Activated effector memory CD4-positive, alpha-beta T cell treated with Interleukin-2 at 50 U/mL for 16 hours (primary cell): ENCODE measurements at places on chromosomes 1 and 21.

DNA sequence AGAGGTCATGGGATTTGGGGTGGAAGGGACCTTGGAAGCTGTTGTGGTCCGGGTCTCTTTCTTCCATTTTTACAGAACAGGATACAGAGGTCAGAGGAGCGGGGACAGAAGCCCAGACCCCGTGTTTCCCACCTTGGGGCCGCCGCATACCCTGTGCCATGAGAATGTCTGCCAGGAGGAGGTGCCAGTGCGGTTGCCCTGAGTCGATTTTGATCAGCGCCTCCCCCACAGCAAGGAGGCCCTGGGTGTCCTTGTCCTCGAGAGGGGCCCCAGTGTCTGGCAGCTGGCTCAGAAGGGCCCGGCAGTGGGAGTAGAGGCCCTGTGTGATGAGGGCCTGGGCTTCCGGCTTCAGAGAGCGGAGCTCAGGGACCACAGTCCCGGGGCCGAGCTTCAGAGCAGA lies 12.3 kb upstream of the MMEL1 start:
- DNase-seq, result no peak

- DNase-seq, result no peak
Observed at GRCh38 chr1:89125913-89126580, at the start of gene GBP2. TSS of gene GBP2 (minus strand) at chr1:89126114. CDS start at chr1:89121966, 4,148 bp downstream.

DNA sequence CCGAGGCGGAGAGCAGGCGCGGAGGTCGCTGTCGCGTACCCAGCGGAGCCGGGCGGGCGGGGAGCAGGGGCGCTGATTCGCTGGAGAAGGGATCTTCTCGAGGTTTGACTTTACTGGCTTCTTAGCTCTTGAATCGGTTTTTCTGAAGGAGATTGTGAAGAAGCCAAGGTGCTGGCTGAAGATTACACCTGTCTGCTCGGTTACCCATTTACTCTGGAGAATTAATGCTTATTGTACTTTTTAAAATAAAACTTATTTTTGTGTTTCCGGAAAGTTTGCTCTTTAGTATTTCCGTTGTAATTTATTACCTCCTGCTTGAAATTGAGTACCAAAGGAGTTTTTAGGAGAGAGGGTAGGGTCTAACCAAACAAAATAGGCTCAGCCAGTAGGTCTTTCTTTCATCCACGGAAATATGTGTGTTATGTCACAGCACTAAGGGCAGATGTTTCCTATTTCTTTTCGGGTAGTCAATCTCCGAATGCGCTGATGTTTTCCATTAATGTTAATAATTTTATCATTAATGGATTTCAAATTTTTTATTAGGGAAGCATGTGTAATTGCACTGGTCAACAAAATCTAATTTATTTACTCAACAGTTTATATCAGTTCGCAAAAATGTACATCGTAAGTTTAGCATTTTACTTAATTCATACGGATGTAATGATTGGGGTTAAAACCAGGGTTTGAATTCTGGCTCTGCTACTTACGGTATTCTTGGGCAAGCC lies 510 bp upstream of the GNG5 start:
- DNase-seq, result no peak

- DNase-seq, result no peak
Observed at GRCh38 chr1:94803517-94804441, 16.4 kb upstream of the SLC44A3 start.

- DNase-seq, result no peak
Observed at GRCh38 chr1:94273111-94273510, 35.7 kb upstream of the ARHGAP29 start.

- DNase-seq, result no peak
Observed at GRCh38 chr1:40836283-40836682, 25.9 kb downstream of the CITED4 start.

GRCh38 chr1:201299968-201300367 lies 16.7 kb downstream of the PKP1 start:
- DNase-seq, result no peak

DNA sequence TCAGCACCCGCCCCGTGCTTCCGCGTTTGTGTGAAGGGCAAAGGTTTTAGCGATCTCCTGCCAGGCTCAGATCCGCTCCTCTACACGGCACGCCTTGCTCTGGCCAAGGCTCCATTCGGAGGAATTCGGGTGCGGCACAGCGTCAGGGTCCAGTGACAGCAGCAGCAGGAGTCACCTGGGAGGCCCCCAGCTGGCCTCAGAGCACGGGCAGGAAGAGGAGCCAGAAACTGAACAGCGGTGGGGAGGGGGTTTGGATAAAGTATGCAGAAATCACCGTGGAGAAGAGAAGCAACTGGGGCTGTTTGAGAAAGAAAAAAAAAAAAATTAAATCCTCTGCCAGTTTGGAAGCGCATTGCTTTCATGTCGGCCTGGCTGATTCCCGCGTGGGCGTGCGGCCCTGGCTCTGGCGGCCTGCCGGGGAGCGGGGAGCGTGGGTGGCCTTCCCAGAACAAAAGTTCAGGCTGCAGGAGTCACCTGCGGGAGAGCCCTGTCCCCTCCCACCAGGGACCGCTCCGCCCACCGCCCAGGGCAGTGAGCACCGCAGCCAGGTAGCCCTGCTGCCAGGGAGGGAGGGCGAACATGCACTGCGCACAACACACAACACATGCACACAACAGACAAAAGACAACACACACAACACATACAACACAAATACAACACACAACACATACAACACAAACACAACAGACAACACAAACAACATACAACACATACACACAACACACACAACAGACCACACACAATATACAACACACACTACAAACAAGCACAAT lies 107.6 kb downstream of the ETS2 start:
- no peak for DNase-seq

DNA sequence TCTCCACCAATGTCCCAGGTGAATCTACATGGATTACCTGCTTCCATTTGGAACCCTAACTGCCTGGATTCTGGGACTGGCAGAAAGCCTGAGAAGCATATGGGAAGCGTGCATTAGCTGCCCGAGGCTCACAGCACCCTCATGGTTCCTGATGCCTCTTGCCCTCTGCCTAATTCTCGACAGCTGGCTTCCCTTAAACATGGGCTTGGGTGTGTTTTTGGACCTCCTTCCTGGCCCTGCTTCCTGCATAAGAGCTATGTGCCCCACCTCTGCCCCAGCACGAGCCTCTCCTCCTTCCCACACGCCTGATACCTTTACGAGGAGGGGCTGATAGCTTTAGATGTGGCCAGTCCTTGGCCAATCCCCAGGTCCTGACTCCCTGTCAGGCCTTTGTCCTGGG lies 152.4 kb upstream of the HMGB4 start:
- DNase-seq, result no peak

GRCh38 chr1:153190373-153190772 lies 12.9 kb upstream of the LELP1 start:
- no peak for DNase-seq

GRCh38 chr1:200242110-200243041 lies 167.5 kb downstream of the ZNF281 start:
- no peak for DNase-seq

DNA sequence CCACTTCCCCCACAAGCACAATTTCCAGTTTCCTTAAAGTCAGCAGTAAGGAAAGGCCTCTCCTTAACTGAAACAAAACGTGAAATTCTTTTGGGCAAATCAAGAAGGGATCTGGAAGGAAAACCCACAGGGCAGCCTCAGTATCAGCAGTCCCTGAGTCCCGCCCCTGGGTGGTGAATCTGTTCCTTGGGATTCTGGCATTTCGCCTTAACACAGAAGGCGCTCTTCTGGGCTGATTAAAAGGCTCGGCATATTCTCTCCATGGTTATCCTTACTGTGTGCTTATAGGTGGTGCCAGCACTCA lies 12.2 kb upstream of the RAB4A start:
- no peak for DNase-seq

DNA sequence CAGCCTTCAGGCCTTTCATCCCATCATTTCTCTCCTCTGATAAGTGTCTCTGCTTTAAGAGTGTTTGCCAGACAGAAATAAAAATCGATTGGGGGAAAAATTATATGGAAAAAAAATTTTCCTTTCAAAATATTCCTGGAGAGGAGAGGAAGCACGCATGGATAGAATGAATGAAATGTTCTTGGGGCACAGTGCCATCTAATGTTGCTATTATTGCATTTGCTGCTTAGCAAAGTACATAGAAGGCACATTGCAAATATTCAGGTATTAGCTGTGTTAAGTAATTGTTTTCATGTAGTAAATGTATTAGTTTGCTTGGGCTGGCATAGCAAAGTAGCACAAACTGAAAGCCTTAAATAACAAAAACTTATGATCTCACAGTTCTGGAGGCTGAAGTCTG lies 18.1 kb downstream of the B3GALT5 start:
- DNase-seq, result no peak
